ENCODE measurements at places on chromosomes 3 and 15.
A peak's percentile ranks its signal among the peaks of the same experiment; 100 is the strongest.

- no peak for DNase-seq
Measured at GRCh38 chr3:189842681-189843602, 211.8 kb downstream of the TP63 start.

DNA sequence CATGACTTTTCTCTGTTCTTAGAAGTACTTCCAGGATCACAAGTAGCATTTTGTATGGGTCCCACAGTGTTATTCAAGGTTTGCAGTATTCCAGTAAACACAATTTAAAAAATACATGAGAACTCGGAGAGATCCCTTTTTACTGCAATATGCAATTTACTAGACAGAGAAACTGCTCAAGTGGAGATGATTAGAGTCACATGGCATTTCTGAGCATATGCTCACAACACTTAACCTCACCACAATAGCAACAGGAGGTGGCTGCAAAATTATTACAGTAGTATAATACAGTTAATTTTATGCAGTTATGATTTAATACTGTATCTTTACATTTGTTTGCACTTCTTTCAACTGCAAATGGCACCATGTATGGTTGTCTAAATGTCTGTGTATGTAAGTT, 87.5 kb downstream of the PIK3CB start:
- peak; percentile 25 for DNase-seq

- no peak for DNase-seq
Measured at GRCh38 chr3:175489406-175489805, 630.3 kb downstream of the NAALADL2 start.

GRCh38 chr3:157459706-157460105, 23.1 kb downstream of the PTX3 start:
- no peak for DNase-seq

DNA sequence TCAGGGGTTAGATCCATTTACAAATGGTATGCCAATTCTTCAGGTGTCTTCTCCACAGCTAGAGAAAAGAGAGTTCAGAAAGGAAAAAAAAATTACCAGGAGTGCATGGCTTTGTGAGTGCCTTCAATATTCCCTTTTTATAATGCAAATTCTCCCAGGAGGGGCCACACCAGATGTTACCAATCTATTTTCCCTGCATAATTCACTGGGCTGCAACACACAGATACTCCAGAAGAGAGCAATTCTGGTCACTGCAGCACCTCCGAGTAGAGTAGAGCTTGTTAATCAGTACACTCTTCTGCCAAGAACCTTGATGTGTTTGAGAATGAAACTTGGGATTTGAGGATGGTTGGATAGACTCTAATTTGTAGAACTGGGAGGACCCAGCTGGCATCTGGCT, 80.7 kb upstream of the SPRED1 start:
- no peak for DNase-seq

DNA sequence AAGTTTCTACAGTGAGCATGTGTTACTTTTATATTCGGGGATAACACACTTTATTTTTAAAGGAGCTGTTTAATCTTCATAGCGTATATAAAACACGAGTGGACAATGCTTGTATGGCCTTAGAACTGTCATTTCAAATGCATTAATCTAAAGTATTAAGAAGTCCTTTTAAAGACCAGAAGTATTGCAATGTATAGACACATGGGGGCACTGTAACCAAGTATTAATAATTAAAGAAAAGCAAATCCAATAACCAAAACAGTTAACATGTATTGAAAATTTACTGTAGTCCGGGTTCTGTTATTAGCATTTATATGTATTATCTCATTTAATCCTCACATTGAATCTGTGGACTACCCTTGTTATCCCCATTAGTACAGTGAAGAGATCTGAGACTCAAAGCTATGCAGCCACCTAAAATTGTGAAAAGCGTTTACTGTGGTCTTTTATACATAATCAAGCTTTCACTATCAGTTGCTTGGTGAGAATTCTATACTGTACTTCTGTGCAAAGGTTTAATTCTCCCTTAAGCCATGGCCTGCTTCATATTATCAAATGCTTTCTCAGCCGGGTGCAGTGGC, 10.1 kb downstream of the ARL14 start:
- peak; percentile 35 for DNase-seq

GRCh38 chr15:70829371-70830166, 24.4 kb downstream of the LARP6 start:
- DNase-seq, result no peak

GRCh38 chr3:58776231-58776630, 109.7 kb upstream of the FAM3D start:
- DNase-seq, result no peak

DNA sequence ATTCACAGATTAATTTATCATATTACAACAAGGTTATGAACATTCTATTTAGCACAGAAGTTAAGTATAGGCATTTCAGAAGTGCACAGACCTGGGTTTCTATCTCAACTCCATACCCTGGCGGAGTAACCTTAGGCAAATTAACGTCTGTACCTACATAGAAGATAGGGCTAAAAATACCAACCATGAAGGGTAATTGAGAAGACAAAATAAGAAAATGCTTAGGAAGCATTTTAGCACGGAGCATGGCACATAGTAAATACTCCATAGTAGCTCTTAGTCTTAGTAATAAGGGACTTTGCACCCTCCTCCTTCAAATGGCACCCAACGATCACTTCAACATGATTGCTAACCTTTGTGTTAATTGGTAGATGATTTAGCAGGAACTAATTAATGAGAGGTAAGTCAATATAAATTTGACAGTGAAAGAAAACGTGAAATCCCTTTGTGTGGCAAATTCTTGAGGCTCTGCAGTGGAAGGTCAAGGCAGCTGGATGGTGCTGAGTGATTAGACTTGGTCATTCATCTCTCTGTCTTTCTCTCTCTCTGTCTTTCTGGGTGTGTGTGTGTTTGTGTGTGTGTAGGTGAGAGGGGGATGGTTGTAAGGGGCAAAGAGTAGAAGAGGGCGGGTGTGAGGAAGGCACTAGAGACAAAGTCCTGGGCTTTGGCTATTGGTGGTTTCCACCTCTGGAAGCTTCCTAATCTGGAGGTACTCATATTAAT, 131.1 kb upstream of the PHLDB2 start:
- no peak for DNase-seq

- no peak for DNase-seq
Measured at GRCh38 chr3:129346695-129347457, 68.2 kb downstream of the HMCES start.

DNA sequence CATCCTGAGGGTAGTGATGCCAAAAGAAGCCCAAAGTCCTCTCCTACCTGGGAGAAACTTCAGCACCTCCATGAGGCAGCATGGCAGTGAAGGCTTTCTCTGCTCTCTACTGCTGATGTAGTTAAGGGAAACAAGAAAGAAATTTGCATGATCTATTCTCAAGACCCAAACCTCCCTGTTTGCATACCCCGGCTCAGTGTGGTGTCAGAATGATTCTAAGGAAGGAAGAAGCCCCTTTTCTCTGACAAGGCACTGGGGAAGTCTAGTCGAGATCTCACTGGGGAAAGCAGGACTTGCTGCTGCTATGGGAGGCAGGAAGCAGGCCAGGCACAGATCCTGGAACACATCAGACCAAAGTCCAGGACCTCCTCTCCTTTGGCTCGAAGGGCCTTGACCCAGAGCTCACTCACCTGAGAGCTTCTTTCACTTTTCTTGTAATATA, 89.4 kb upstream of the ICE2 start:
- no peak for DNase-seq

DNA sequence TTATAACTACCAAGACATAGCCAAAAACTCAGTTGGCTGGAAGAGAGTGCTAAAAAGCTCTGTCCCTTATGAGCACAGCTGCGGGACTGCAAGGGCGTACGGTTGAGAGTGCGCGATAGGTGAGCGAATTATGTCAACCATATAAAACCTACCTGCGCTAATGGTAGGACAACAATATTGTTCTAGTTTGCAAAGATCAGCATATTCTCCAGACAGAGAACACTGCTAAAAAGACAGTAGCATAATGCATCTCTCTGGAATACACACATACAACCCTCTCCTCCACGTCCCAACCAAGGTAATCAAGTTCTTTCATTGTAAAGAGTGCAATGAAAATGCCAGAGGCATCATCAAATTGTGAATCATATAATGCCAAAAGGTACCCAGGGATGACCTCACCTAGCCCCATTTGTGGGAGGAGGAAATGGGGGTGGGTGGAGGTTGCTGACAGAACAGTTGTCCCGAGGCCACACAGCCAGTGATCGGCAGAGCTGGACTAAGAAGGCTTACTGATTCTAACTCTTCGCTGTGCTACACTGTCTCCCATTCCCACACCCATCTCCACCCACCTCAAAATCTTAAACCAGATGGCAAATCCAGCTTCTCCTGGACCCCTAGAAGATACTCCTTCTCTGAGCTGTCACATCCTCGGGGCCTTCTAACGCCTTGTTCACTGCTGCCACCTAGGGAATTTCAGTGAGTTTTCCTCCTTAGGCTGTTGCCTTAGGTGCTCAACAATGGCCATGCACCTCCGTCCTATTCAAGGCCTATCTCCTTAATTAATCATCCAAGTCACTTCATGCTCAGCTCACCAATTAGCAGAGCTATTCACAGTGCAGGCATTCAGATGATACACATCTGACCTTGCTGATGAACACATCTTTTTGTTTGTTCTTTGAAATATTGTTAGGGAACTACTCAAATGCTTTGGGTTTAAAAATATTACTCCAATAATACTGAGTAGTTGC, 60.7 kb downstream of the RPL22L1 start:
- peak; percentile 27 for DNase-seq

- no peak for DNase-seq
Measured at GRCh38 chr3:48819234-48820221, 28.1 kb downstream of the PRKAR2A start.

- no peak for DNase-seq
Measured at GRCh38 chr15:65743637-65744252, 48.3 kb downstream of the DENND4A start.

- no peak for DNase-seq
Measured at GRCh38 chr3:154973851-154974250, 106.3 kb upstream of the MME start.

- no peak for DNase-seq
Measured at GRCh38 chr3:99188936-99189335, 287.4 kb upstream of the DCBLD2 start.

DNA sequence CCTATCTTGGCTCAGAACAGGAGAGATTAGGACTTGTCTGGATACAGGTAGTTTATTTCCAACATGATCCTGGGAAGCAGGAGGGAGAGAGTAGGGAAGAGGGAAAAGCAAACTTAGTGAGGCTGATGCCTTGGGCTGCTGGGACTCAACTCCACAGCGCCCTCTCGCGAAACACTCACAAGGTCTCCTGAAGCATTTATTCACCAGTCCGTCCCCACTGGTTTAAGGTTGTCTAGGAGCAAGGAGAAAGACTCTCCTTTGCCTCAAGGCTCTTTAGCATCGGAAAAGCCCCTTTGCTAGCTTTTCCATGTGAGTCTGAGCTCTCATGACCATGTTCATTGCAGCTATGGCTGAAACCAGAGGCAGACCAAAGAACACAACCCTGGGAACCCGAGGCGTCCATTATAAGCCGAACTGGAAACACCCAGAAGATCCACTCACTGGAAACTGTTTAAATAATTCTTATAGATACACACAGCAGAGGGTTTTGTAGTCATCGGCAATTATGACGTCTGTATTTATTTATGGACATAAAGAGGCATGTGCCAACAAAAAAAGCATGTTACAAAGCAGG, 244.5 kb downstream of the CD47 start:
- peak; percentile 64 for DNase-seq

DNA sequence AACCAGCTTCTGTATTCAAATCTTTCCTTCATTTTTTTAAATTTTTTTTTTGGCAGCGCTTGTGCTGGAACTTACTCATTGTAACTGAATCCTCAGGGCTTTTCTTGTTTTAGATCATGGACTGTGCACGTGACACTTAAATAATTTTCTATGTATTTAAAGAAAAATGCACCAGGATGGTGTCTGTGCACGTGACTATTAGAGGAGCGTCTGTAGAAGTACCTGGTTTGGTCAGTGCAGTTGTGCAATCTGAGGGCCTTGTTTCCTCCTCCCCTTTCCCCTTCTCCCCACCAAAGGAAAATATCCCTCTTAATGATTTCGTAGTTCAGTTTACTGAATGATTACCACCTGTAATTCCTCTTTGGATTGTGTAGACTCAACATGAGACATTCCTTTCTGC, 31.3 kb downstream of the EDEM1 start:
- DNase-seq, result no peak

GRCh38 chr3:21357241-21357640, 393.8 kb downstream of the ZNF385D start:
- DNase-seq, result no peak

DNA sequence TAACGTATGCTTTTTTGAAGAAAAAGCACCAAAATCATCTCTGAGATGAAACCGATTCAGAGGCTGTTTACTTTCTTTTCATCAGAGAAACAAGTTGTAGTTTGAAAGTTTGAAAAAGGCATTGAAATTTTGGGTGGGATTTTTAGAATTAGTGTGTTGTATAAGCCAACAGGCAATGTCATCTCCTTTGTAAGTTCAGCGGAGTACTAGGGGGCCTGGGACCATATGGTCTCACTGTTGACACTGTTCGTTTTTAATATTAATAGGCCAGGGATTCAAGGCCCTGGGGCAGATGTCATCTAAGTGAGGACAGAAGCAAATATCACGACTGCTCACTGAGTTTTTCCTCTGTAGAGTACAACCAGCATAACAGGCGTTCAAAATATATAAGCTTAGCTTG, 256.2 kb upstream of the RARB start:
- DNase-seq, result no peak

- DNase-seq, result no peak
Measured at GRCh38 chr3:108183971-108184370, 38.3 kb downstream of the IFT57 start.

DNA sequence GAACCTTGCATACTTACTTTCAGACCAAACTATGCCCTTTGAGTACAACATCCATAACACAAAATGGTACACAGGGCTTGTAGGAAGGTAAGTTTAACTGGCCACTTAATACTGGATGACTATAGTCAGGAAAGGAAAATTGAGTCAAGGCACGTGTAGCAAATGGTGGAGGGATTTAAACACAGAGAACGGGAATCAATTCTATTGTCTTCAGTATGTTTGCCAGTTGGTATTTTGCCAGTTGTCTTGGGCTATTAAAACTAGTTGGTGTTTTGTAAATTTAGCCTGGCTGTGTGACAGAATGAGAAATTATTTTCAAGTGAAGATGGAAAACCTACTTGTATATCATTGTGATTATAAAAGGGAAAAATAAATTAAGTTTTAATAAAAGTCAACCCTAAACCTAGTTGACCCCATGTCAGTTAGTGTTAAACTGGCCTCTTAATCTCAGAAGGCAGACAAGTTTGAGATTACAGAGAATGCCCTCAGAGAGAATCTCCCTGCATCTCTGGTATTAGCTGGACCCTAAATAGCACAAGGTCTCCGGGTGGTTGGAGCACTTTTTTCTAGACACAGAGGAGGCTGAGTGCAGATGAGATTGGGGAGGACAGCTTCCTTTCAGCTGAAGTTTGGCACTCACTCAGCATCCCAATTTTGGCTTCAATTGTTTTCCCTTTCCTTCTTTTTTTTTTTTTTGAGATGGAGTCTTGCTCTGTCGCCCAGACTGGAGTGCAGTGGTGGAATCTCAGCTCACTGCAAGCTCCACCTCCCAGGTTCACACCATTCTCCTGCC, 91.2 kb downstream of the MB21D2 start:
- no peak for DNase-seq
